Suprapubic skin (tissue), 4 donors: ENCODE measurements at places on chromosomes 12 and 14.

DNA sequence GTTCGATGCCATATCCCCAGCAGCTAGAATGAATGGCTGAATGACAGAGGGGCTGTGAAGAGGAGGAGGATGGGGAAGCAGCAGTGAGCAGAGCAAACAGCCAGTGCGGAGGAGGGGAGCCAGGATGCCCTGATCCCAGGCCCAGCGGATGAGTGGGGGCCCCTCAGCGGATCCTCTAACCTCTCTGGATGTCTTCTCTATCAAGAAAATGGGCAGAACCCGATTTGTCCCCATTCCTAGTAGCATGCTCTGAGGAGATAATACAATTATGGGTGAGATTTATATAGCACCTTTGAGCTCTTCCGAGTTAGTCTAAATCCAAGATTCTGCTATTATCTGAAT, 30.0 kb upstream of the RPLP0 start:
- DNase-seq = no peak

DNA sequence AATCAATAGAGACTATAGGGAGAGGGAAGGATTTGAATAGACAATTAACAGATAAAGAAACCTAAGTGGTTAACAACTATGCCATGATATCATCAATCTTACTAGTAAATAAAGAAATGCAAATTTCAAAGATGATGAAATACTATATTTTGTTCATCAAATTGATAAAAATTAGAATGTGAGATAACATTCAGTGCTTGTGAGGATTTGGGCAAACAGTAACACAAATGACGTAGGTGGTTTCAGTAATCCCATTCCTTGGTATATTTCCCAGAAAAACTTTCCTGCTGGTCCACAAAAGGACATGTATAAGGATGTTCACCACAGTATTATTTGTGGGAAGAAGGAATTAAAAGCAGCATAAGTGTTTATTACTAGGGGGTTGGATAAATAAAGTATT, 136.0 kb downstream of the ERC1 start:
- DNase-seq = no peak

DNA sequence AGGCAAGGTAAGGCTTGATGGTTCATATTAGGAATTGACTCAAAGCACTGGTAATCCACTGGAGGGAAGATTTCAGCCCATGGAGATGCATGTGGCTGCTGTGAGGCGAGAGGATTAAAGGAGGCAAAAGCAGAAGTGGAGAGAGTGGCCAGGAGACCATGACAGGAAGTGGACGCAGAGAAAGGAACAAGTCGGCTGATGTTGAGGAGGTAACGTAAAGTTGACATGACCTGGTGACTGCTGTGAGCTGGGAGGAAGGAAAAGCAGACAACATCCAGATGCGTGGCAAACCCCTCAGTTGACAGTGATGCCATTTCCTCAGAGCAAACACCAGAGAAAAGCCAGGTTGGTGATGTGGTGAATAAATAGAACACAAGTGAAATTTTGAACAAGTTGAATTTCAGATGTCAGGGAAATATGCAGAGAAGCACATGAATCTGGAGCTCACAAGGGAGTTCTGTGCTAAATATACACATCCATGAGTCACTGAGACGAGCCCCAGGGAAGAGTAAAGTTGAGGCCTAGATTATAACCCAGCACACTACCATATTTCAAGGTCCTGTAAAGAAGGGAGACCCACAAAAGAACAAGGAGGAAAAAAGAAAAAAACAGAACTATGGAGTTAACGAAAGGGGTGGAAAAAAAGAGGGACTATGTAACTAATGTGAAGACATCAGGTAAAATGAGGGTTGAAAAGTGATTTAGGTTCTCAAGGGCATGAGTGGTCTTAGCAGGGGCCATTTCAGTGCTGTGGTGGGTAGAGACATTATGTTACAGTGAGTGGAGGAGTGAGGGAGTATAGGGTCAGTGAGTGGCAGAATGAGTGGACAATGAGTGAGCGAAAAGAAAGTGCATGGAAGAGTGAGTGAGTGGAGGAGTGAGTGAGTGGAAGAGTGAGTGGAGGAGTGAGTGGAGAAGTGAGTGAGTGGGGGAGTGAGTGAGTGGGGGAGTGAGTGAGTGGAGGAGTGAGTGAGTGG, 61.6 kb upstream of the GZMB start:
- no peak for DNase-seq

DNA sequence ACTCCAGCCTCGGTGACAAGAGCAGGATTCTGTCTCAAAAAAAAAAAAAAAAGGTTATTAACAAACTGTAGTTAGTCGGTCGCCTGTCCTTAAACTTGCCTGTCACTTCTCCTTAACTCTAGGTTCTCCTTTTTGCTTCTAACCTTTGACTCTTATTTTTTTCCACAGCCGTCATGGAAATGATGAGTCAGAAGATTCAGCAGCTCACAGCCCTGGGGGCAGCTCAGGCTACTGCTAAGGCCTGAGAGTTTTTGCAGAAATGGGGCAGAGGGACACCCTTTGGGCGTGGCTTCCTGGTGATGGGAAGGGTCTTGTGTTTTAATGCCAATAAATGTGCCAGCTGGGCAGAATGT, 418 bp upstream of the MYG1 start:
- DNase-seq = no peak

DNA sequence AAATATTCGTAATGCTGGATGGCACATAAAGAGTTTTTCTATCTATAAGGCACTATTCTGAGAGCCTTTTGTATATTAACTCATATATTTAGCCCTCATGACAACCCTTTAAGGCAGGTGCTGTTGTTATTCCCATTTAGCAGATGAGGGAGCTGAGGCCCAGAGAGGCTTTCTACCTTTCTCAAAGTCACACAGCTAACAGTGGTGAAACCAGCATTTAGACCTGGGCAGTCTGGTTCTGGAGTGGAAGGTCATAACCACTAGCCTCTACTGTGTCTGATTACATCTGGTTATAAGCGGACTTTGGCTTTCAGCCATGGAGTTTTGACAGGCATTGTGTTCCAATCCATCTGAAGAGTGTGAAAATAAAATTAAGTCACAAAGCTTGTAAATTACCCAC, 41.2 kb upstream of the HDAC7 start:
- DNase-seq = no peak

DNA sequence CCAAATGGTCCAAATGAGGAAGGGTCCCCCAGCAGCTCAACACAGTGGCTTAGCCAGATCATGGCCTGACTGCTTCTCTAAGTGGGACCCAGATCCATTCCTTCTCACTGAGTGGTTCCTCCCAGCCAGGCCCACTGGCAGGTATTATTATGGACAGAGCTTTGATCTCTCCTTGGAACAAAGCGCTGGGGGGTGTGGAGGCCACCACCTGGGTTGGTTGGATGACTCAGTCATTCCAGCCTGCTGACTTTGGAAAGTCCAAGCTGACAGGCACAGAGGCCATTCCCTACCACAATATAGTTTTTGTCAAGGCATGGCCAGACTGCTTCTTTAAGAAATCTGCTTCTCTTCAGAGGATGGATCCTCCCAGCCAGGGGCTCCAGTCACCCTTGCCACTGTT, 341.1 kb downstream of the BTG1 start:
- DNase-seq = no peak

- DNase-seq = no peak
These were observed 145.0 kb downstream of the CAND1 start for GRCh38 chr12:67414011-67414715.

DNA sequence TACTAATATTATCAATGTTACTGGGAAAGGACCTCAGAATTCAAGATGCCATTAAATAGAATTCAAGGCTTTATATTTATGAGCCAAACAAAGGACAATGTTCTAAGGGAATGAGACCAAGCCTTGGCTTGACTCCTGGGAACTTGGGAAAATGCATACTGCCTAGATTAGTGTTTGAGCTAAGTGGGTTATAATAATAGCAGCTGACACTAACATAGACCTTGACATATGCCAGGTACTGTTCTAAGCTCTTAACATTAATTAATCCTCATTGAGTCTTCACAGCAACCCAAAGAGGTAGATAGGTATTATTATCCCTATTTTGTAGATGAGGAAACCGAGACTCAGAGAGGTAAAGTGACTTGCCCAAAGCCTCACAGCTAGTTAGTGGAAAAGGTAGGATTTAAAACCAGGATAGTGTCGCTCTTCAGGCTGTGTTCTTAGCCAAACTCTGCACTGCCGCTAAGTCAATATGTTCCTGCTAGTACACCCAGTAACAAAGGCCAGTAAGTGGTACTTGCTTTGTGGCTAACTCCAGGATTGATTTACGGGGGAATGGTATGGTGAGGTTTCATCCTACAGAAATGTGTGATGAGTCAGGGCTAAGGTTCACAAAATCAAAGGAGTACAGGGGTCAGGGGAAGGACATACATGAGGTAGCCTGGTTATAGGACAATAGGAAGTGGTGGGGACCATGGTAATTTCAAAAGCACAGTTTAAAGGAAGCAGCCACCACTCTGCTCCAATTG, 35.8 kb upstream of the PRKAB1 start:
- DNase-seq = no peak

DNA sequence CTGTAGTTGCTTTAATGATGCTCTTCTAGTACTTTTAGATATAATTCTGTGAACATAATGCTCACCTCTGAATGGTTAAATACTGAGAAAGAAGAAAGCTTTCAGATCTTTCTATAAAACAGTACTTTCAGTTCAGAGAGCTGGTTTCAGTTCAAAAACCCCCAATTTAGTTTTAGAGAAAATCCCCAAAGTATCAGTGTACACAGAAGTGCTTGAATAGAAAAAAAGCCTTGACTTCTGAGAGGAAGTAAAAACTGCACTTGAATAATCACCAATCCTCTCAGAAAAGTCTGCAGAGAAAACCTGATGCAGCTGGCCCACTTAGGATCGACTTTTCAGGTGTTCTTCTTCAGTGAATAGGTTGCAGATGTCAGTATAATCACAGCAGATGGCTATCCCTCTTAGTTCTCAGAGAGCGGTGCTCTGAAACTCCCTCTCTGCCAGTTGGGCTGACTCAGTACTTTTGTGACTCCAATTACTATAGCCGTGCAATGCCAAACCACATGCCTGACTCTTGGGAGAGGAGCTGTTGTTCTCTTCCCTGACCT, 616.3 kb downstream of the LRFN5 start:
- DNase-seq = no peak

GRCh38 chr12:123032736-123033391, 52.4 kb downstream of the ARL6IP4 start:
- DNase-seq = no peak

DNA sequence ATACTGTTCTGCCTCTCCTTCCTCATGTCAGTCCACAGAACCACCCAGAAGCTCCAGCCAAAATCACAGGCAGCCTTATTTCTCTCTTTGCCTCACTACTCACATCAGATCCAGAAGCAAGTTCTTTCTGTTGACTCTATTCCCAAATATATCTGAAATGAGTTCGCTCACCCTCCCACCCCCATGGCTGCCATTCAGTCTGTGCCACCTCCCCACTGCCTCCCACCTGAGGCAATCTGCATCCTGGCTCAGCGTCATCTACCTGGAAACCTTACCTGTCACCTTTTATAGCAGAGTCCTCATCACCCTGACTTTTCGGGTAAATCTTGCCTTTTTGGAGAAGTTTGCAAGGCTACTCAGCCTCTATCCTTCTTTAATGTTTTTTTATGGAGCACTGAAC, 501.8 kb downstream of the BCL11B start:
- DNase-seq = no peak

DNA sequence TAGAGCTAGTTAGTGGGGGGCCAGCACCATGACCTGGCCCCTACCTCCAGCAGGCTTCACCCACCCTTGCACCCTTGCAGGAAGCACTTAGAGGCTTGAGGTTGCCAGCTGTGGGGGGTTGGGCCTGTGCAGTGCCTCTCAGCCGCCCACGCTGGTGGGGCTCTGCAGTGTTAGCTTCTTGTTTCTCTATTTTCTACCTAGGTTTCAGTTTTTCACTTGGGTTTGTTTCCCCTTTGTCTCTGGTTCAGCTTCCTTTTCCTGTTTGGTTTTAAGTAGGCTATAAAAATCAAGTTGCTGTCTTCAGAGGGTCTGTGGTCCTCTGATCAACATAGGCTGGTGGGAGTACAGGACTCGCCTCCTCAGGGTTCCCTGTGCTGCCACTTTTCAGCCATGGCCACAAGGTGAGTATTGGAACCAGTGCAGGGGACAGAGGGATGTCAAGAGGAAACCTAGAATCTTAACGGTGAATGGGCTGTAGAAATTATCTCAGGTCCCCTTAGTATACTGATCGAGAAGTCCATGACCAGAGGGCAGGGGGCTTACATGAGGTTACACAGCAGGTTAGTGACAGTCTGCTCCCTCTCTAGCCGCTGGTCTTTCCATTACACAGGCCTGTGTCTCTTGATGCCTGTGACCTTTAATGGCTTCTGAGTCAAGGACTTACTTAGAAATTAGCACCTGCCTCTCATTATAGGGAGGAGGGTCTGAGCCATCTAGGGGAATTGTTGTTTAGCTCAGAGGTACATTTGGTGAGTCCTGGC, at the start of gene EVL:
EVL (plus strand) TSS at position 312 of the 761 bp plus-strand sequence; CDS start at position 391, 79 bp downstream.
- no peak for DNase-seq

GRCh38 chr14:101509730-101510371, 51.4 kb upstream of the DIO3 start:
- DNase-seq = peak; percentile 60

GRCh38 chr12:9118158-9118557, 2.4 kb upstream of the A2M start:
- DNase-seq = no peak

GRCh38 chr14:97065305-97066067, 268.3 kb downstream of the VRK1 start:
- no peak for DNase-seq

DNA sequence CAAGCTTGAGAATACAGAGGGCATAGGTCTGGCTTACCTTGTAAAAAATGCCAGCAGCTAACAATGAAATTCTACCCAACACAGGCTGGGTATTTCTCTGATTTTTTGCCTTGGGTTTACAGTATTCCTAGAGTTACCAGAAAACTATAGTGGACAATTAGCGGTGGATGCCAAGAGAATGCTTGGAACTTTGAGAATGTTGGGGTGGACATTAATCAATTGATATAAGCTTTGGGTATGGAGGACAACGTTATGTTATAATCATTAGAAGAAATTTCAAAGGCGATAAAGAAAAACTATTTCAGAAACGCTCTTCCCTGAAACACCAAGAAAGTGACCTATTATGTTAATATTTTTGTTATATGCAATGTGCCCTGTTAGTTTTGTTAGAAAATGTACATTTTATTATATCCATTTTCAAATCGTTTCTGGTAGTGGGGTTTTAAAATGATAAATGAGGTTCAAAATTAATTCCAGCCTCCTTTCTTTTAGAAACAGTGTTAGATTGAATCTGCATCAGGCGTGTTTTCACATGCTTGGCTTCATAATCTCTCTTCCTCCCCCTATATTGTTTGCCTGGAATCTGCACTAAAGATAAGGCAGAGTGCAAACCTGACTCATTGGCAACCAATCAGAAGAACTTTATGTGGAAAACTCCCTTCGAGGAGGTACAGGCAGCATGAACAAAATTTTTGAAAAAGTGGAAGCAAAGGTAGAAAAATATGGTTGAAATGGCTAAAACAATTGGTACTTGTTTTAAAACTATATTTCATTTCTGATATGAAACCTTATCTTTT, 1.4 kb upstream of the PTPRQ start:
- DNase-seq = no peak

- DNase-seq = no peak
These were observed 6.0 kb downstream of the PLEKHH1 start for GRCh38 chr14:67539116-67539515.

- DNase-seq = no peak
These were observed 118.1 kb upstream of the NAP1L1 start for GRCh38 chr12:76202621-76203020.
